Retinal pigment epithelial cell (primary cell): ENCODE measurements at places on chromosomes 5 and 9.

DNA sequence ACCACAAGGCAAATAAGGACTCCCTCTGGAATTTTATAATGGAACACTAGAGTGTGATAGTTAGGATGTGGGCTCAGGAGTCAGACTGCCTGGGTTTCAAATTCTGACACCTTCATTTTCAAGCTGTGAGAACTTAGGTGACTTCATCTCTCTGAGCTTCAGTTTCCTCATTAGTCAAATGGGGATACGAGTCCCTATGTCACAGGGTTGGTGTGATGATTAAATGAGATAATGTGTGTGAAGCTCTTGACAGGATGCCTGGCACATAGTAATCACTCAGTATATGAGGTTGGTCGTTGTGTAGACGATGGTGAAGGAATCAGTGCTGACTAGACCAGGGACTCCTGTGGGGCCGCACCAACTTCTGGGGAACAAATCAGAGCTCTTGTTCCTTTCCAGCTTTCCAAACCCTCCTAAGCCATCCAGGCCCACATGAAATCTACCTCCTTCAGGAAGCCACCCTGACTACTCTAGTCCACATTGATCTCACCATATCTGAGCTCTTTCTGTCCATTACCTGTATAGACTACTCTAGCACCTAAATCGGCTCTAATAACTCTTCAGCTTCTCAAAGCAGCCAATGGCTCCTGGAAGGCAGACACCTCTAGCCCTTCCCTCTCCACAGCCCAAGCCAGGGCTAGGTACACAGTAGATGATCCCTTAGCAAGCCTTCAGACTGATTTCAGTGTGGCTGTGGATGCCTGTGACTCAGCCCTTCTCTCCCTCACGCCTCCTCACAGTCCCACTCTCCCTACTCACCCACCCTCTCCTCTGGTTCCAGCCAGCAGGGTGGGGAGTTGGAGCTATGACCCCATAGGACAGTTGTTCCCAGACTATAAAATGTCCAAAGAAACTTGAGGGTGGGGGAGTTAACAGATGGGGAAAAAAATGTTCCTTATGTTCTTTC is 2.5 kb upstream of the TCF7 start:
- no peak for DNase-seq

DNA sequence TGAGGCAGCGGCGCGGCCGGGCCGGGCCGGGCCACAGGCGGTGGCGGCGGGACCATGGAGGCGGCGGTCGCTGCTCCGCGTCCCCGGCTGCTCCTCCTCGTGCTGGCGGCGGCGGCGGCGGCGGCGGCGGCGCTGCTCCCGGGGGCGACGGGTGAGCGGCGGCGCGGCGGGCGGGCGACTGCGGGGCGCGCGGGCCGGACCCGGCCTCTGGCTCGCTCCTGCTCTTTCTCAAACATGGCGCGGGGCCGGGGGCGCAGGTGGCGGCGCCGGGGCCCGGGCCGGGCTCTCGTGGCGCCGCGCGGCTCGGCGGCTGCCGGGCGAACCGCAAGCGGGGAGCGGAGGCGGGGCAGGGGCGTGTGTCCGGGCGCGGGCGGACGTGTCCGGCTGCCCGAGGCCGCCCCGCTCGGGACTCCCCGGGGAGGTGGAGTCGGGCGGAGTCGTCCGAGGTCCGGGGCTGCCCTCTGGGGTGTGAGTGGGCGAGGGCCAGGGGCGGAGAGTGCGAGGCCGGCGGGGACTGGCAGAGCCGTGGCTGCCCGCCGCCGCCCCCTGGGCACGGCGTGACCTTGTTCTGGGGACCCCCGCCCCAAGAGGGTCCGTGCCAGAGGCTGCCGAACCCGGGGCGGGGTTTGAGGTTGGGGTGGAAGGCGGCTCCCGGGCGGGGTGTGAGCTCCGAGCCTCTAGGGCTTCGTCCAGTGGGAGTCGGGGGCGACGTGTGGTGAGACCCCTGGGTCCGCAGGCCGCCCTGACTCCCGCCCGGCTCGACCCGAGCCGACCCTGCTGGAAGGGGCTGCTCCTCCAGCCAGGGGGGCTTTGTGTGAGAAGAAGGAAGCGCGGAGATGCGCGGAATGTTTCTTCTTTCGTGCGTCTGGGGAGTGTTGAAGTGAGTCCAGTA is 485 bp downstream of the TGFBR1 start:
- no peak for DNase-seq

DNA sequence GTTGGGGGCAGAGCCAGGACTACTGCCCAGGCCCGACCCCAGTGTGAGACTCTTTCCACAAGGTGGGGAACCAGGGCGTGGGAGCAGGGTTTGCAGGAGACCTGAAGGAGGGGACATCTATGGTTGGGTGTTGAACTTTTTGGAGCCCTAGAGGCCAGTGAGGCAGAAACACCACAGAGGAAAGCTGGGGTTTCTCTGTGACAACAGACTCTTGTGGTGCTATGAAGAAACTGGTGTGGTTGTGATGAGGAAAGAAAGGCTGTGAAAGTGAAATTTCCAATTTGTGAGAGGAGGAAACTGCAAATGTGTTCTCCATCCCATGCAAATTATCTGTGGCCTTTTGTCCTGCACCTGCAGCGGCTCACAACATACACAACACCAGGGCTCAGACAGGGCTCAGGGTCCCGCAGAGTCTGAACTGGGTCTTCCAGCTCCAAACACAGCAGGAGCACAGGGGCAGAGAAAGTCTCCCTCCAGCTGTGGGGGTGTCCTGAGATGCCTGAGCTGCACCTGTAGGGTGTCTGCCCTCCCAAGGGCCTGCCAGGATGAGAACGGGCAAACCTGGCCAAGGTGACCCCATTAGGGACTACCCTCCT is 51.4 kb upstream of the GRHPR start:
- DNase-seq: no peak

DNA sequence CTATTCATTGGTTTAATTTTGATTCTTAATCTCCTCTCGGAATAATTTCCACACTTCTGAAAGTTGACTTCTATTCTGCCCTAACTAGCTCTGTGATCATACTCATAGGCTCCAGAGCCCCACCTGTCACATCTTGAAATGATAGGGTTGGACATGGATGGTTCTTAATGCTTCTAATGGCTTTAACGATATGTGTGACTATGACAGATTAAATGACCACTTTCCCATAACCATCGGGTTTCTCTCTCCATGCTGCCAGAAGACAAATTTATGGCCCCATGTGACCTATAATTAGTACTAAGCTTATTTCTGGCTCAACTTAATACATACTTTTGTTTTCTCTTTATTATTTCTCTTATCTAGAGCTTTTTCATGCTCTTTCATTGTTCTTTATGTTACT is 251.1 kb upstream of the TUT7 start:
- DNase-seq: no peak

- no peak for DNase-seq
Observed at GRCh38 chr5:172637110-172637580, 3.9 kb upstream of the NEURL1B start.

DNA sequence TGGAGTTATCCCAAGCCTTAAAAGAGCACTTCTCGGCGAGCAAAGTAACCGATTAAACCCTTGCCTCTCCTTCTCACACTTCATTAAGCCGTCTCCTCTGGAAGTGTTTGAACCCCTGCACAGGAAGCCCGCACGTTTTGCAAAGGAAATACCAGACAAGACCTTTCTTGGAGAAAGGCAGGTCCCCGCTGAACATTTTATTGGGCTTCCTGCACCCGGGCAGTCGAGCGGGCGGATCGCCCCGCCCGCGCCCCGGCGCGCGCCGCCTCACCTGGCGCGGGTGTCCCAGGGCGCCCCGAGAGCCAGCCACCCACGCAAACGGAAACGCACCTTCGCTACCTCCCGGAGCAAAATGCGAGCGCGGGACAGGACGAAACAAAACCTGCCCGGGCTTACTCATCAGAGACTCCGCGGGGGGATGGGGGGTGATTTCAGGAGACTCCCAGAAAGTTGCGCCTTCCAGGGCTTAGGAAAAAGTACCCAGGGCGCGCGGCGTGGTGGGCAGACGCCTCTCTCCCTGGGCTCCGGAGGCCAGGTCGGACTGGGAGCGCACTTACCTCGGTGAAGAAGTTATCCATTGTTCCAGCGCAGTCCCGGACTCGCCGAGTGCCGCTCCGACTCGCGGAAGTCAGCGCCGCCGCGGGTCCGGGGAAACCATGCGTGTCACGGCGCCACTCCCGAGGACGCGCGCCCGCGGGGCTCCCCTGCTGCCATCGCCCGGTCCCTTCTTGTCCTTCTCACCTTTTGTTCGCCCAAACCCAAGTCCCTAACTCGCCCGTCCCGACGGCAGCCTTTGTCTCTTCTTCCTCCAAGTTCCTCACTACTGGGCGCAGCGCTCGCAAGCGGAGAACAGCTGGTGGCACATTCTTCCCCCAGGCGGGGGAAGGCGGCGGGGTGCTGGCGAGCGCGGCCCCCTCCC is 598 bp downstream of the MYO10 start:
- no peak for DNase-seq

DNA sequence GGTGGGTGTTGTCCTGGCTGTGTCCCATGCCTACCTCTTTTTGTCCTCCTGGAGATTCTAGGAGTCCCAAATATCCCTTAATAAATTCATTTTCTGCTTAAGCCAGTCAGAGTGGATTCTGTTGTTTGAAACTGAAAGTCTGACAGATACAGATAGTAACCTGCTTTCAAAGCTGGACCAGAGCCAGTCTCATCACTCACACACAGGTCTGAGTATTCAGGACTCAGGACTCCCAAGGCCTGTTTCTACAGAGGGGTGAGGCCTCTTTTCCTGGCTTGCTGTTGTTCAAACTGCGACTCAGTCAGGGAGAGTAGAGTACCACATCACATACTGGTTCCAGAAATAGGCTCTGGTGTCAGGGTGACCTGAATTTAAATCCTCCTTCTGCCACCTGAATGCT is 190.1 kb downstream of the PAX5 start:
- DNase-seq: no peak

- DNase-seq: no peak
Observed at GRCh38 chr5:177396078-177396477, 4.4 kb downstream of the PFN3 start.

GRCh38 chr5:16626696-16627264 is 10.0 kb upstream of the RETREG1 start:
- DNase-seq: no peak

DNA sequence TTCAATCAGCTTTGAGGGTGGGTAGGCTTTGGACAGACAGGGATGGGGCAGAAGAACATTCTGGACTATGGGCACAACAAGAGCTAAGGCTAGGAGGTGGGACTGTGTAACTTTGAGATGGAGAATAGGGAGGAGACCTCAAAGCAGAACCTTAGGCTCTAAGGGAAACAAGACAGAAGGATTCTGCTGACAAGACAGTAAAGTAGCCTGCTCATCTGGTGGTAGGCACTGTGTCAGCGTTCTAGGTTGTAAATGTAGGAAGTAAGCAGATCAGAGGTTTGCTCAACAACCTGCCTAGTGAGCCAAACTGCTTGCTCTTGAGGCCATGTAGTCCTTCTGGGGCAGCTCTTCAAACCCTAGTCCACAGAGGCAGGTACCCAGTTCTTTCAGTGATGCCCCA is 15.0 kb upstream of the IL12B start:
- no peak for DNase-seq

GRCh38 chr5:60526336-60526875 is 173.6 kb downstream of the DEPDC1B start:
- DNase-seq: no peak

DNA sequence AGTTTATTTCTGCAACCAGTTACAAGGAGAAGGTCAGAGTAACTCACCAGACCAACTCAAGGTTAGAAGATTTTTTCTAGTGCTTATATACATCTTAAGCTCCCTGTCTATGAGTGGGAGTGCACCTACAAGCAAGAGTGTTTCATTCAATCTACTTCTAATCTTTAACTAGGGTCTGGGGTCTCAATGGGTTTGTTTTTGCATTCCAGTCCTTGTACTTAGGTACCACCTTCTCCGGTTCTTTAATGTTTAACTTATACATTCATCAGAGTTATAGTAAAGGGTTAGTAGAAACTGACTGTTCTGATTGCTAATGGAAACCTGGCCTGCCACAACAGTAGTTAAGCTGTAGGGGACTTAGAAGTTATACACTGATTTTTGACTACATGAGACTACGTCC is 271.7 kb downstream of the HTR1A start:
- no peak for DNase-seq

- no peak for DNase-seq
Observed at GRCh38 chr5:19369048-19369447, 619.0 kb downstream of the CDH18 start.

GRCh38 chr9:112332977-112333638 is at the start of gene PTBP3:
PTBP3 (minus strand) TSS chr9:112333619; CDS start chr9:112297865, 35,754 bp downstream.
- no peak for DNase-seq

- DNase-seq: no peak
Observed at GRCh38 chr5:1648806-1649205, 125.0 kb upstream of the LPCAT1 start.

- DNase-seq: no peak
Observed at GRCh38 chr5:152271420-152271819, 133.7 kb downstream of the NMUR2 start.

GRCh38 chr5:10018201-10019069 is 231.3 kb downstream of the ATPSCKMT start:
- peak; percentile 83 for DNase-seq

DNA sequence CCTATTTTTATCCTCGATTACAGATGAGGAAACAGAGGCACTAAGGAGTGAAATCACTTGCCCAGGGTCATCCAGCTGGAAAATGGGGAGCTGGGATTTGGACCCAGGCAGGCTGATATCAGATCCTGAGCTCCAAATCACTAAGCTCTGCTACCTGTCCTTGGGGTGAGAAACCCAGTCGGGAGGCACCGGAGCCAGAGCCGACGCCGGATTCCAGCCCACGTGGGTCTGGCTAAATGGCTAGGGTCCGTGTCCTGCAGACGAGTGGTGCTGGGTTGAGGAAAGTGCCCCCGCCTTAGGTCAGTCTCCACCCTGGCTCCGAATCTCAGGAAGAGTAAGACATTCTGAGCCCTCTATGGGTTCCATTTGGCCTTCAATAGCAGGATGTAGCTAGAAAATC is 61.3 kb upstream of the GGTA1 start:
- no peak for DNase-seq

DNA sequence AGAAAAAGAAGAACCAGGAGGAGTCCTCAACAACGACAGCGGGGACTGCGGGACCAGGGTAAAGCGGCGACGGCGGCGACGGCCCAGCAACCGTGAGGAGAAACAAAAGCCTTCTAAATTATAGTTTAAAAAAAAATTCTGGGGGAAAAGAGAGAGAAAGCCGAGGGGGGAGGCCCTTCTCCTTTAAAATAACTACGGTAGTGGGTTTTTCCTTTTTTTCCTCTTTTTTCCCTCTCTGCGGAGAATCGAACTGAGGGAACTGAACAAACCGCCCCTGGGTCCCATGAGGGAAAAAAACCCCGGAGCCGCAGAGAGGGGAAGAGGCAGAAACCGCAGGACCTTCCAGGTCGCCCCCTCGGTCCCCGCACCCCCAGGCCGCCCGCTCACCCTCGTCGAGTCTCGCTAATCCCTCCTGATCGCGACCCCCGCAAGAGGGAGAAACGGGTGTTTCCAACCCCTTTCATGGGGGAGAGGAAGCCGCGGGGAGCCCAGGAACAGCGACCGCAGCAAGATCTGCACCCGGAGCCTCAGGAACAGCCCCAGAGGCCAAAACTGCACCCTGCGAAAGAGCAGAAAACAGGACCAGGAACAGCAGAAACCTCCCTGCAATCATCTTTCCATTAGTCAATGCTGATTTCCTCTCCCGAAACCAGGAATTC is 453 bp downstream of the CPEB4 start:
- DNase-seq: no peak
